ENCODE measurements at places on chromosomes 7 and 10. TPM values are rescaled to one million over a fixed set of nuclear protein-coding genes. Genes with fewer than 3 reads are reported as not detected.

PLXDC2 gene
- 4.3 TPM for total RNA-seq

CHST3 gene
- 21.8 TPM for total RNA-seq

TMEM176B gene
- 0.58 TPM for total RNA-seq

PLXNA4 gene
- total RNA-seq, result under 0.01 TPM

NCF1 gene
- total RNA-seq, result not detected

TNPO3 gene
- total RNA-seq, result 47.7 TPM

CROT gene
- total RNA-seq, result 17.3 TPM

CSGALNACT2 gene
- total RNA-seq, result 12.1 TPM

PPP1R17 gene
- not detected for total RNA-seq

FAM221A gene
- total RNA-seq, result 0.58 TPM

EN2 gene
- not detected for total RNA-seq

TEX36 gene
- total RNA-seq, result not detected

PDK4 gene
- 0.29 TPM for total RNA-seq

SH2B2 gene
- total RNA-seq, result 4.3 TPM

LHPP gene
- 11.9 TPM for total RNA-seq

GPR37 gene
- 1.4 TPM for total RNA-seq

IGFBP3 gene
- 15.6 TPM for total RNA-seq

CYP26C1 gene
- total RNA-seq, result not detected

MARVELD1 gene
- total RNA-seq, result 63.4 TPM

ADAP1 gene
- 2.3 TPM for total RNA-seq

AKR1C8 gene
- total RNA-seq, result not detected

KAZALD1 gene
- total RNA-seq, result 9.8 TPM

CPVL gene
- 2.6 TPM for total RNA-seq

Measured in myometrial cell (primary cell).